ENCODE measurements at places on chromosomes 6 and 20.

DNA sequence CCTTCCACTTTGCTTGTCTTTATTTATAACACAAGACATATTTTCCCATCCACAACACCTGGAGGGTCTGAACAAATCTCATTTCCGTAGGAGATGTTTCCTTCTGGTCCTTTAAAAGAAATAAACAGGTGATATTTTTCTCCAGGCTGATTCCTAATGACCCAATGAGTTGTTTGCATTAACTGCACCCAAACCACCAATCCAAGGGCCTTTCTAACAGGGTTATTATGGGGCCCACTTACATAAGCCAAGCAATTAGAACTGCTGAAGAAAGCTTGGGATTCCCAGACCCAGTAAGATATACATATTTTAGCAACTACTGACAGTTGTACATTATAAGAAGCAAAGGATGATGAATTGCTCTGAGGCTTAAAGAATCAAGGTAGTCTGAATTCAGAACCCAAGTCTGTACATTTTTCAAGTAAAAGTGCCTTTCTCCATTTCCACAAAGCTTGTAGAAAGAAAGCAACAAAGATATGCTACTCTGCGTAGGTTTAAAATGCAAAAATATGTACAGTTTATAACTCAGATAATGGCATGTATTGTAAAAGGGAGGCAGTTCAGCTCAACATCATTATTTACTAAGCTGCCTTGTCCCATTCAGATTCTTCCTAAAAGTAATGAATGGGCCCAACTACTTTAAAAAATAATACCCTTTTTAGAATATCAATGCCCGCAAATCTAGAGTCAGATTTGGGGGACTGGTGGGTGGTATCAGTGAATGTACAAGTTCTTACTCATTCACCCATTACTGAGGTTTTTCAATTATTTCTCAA lies 120.0 kb downstream of the DST start:
- no peak for DNase-seq

DNA sequence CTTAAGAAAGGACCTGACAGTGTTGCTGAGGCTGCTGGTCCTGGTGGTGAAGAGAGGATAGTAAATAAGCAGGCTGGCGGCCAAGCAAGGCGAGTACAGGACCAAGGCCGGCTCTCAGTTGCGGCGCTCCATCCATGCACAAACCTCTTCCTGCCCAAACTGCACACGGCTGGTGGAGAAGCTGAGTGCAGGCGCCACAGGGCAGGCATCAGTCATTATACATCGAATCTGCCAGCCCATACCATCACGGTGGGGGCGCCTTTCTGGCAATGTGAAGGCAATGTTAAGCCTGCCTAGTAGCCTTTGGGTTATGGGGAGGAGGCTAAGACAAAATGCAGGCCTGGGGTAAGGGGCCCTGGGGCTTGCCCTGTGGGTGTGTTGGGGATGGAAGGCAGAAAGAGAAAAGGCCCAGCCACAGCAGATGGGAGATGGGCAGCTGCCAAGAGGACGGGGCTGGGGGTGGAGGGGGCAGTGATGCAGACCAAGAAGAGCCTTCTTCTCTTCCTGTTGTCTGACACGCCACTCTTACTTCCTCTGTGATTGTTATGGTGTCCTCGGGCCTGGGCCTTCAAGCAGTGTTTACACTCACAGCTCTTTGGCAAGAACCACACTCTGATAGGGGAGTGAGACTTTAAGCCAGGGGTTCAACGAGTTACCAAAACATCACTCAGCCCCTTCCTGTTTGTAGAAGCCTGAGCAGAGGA lies 20.3 kb upstream of the KCNK16 start:
- DNase-seq = no peak

GRCh38 chr20:43751167-43752050 lies 24.6 kb upstream of the GTSF1L start:
- DNase-seq = no peak

- DNase-seq = peak; percentile 94
Observed at GRCh38 chr6:28489366-28490204, 26.0 kb downstream of the GPX6 start.

- DNase-seq = no peak
Observed at GRCh38 chr20:47664744-47665143, 120.5 kb downstream of the SULF2 start.

DNA sequence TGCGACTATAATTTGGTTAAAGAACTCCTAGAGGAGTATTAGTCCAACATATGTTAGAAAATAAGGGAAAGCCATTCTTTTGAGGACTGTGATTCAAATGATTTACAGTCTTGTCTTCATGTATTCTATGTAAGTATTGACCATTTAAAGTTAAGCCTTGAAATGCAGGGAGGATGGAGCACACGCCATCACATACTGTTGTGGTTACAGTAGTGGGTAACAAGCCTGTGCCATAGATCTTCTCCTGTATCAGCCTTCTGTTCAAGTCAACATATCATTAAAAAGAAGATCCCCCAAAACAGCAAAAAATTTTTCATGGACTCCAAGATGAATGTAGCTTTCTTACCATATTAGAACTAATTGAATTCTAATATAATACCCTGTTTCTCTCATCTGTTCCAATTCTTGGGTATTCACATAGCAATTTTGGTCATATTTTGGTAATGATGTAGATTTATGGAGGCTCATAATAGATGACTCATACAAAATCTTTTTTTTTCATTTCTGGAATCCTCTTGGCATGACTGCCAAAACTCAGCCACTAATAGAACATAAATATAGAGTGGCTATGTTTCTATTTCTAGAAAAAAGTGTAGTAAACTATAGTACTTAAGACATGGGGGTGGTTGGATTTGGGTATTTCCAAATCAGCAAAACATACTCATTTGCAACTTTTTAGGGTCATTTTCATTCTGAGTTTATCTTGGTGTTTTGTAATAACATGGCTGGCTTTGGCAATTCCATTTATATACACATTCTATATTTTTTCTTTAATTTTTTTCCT lies 413.5 kb downstream of the BCKDHB start:
- no peak for DNase-seq

DNA sequence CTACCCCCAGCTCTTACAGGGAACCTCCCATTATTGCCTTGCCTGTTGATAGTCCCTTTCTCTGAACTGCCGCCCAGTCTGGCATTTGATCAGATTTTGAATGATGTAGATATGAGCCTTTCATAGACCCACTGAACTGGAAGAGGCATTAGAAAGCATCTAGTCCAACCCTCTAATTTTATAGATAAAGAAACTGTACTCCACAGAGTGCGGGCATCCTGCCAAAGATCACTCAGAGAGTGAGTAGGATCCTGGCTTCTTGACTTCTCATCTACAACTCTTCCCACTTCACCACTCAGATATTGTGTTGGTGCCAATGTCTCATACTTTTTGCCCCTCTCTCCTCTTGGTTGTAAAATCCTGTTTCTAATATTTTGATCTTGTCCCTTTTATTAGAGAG lies 179.2 kb upstream of the BMP2 start:
- DNase-seq = no peak

DNA sequence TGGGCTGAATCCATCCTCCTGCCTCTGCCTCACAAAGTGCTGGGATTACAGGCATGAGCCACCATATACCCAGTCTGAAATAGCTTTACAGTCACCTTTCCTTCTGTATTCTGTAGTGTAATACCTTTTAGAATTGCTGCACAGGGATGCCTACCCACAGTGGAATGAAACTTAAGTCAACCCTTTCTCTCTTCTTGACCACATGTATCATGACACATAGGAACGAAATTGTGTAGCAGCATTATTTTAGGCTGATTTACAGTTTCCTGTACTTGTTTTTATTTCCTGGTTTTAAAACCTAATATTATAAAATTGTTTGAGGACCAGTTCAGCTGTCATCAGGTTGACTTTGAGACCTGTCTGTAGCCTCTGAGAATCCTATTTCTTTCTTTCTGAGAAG lies 297.8 kb downstream of the ZFAND3 start:
- DNase-seq = no peak

DNA sequence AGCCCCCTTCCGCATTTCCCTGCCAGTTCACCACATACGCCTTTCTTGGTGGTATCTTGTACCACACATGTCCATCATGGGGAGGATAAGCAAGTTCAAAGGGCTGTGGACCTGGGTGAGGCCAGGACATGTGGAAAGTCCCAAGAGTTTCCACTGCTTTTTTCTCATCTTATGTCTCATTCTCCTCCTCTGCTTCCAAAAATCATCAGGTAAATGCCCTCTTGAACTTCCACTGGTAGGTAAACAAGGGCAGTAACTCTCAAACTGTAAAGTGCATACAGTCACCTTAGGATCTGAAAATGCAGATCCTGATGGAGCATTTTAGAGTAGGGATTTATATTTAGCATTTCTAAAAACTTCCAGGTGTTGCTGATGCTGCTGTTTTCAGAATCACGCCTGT lies 7.9 kb upstream of the SIRT5 start:
- DNase-seq = no peak

- DNase-seq = peak; percentile 20
Observed at GRCh38 chr6:99590728-99591672, 15.6 kb upstream of the PRDM13 start.

GRCh38 chr20:4130404-4131189 lies 115.2 kb upstream of the RNF24 start:
- no peak for DNase-seq

GRCh38 chr6:105346052-105346451 lies 56.8 kb downstream of the PREP start:
- DNase-seq = peak; percentile 9

GRCh38 chr6:104459543-104459942 lies 400.2 kb downstream of the HACE1 start:
- no peak for DNase-seq

- DNase-seq = no peak
Observed at GRCh38 chr20:59749301-59749700, 145.0 kb downstream of the PHACTR3 start.

DNA sequence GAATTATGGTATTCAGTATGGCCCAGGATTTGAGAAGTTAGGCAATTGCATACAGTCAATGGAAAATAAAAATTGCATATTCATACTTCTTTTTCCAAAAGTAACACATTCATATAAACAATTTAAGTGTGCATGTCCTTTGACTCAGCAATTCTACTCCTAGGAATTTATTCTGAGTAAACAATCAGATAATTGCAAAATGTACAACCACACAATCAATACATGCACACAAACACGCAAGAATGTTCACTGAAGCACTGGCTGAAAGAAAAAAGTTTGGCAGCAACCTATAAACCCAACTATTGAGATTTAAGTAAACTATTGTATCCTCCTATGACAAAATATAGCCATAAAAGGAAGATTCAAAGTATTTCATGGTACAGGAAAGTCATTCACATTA lies 1.6 kb downstream of the CYP39A1 start:
- DNase-seq = no peak

DNA sequence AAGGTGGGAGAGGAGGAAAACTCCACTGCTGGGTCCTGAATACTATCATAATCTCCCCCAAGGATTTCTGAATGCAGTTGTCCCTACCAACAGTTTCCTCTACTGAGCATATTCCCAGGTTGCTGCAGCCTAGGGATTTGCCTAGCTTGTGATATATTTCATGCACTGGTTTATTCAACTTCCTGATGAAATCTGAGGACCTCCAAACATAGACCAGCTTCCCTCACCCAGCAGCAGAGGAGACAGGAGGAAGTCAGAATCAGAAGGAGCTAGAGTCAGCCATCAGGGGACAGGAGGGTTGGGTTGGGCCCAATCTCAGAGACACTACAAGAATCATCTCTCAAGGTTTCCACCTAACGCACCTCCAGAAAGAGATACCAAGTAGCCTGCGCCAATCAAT lies 138.4 kb upstream of the TOP1 start:
- no peak for DNase-seq
